ENCODE measurements at places on chromosomes 16 and 17.

GRCh38 chr16:6281994-6282393 is 1050.7 kb upstream of the RBFOX1 start:
- DNase-seq, result no peak

- DNase-seq, result no peak
These were observed 3.4 kb downstream of the CAMKK1 start for GRCh38 chr17:3889325-3890012.

GRCh38 chr16:35184356-35184870 is 1725.0 kb downstream of the TP53TG3F start:
- DNase-seq, result no peak

DNA sequence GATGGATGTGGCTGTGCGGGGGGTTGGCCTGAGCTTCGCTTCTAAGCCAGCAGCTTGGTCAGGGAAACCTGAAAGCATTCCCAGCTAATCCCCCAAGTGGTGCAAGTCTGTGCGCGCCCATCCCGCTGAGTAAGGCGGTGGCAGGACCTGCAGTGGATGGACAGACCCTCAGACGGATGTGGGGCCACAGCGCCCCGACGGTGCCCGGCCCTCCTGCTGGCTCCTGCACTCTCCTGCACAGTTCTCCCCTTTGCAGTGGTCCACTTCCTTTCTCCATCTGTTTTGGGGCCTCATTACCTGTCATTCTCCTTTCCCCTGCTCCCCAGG is 2.3 kb downstream of the ATP2A1 start:
- DNase-seq, result no peak

DNA sequence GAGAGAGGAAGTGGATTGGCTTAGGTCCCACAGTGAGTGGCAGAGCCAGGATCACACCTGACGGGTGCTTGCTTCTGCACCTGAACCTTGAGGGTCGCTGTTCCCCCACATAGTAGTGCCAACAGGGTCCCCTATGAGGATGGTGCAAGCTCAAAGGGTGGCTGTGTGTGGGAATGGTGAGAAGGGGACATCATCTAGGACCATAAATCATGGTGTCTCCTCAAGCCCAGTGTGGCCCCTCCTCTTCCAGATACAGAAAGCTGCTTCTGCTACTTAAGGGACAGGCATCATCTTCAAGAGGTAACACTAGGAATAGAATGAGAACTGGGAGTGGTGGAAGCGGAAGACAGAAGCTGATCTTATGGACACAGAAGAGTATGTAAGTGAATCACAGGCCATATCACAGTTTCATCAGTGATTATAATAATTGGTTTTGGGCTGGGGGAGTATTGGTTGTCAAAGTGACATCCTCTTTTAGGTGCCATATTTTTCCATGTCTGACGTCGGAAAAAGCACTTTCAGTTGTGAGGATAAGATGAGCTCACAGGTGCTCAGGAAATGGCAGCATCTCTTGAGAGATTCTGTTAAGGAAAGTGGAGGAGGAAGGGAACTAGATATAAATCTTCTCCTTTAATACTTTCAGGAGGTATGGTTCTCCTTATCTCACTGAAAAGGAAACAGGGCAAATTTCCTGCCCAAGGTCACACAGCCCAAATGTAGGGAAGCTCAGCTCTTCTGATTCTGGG is 83.2 kb upstream of the HNF1B start:
- DNase-seq, result no peak

DNA sequence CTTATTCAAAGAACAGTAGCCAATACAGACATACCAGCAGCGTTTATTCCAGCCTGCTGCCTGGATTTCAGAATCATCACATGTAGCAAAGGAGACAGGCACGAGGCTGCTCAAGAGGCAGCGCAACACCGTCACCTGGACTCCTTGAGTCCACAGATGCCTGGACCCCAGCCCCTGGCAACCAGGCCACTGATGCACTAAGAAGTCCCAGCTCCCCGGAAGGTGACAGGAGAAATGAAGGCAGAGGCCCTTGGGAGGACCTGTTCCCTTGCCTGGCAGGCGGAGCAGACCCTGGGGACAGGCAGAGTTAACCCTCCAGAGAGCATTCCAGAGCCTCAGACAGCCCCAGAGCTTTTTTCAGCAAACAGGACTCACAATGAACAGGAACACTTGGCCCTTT is 16.5 kb downstream of the SMIM5 start:
- DNase-seq, result no peak

DNA sequence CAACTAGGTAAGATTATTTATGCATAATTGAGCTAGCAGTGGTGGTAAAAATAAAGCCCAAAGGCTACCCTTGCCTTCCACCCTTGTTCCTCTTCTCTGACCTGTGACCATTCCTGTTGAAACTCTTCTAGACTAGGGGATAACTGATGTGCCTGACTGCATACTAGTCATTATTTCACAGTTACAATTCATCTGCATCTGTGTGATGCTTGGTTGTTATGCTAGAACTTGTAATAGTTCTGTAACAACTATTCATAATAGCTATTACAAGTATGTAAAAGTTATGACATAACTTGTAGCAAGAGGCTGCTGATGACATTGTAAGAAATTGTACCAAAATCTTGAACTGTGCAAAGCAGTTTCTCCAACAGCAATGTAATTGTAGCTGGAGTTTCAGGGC is 2.4 kb upstream of the VAC14 start:
- no peak for DNase-seq

GRCh38 chr17:29090750-29091605 is 48.0 kb downstream of the PIPOX start:
- no peak for DNase-seq

- peak; percentile 15 for DNase-seq
These were observed 597.9 kb downstream of the KCNJ2 start for GRCh38 chr17:70767102-70767701.

- no peak for DNase-seq
These were observed 220.1 kb upstream of the GSE1 start for GRCh38 chr16:85392756-85393673.

GRCh38 chr17:72498364-72499210 is 377.8 kb downstream of the SOX9 start:
- DNase-seq, result no peak

- DNase-seq, result peak; percentile 70
These were observed 10.7 kb upstream of the ZNF19 start for GRCh38 chr16:71499775-71500364.

DNA sequence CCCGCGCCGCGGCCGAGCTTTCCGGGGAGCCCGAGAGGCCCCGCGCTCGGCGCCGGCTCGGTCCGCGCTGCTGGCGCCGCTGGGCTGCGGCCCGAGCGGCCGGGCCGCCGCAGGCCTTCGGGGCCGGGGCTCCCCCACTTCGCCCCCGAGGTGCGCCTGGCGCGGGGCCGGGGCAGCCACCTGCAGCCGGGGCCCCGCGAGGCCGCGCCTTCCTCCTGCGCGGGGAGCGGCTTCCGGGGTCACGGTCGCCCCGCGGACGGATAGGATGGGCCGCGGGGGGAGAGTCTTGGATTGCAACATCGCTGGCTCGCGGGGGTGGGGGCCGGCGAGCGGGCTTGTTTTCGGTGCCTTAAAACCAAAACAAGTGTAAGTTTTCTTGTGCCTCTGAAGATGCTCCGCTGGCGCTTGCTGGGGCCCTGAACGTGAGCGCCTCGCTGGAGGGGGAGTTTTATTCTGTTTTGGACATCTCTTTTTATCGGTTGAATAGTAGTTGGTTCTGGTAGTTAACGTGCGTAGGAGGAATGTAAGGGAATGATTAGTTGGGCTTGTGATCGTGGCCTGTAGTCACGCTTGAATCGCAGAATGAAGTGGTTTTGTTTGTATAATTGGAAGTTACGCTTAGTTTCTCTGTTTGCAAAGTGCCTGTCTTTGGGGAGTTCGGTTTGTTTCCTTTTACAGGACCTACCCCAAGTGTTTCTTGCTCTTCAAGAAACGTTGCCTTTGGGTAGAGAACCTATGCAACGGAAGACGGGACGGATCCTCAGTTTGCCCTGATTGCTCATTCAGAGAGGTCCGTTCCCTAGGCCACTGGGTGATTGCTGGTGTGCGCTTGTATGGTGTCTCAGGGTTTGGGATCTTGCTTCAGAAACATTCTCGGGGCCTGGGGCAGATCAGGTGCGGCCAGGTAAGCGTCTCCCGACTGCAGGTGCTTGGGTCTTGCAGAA is 724 bp downstream of the UBE2I start:
- DNase-seq, result no peak

GRCh38 chr17:58010067-58010799 is 3.2 kb upstream of the SRSF1 start:
- no peak for DNase-seq

- peak; percentile 66 for DNase-seq
These were observed 419 bp downstream of the RAB37 start for GRCh38 chr17:74737299-74738050.

- no peak for DNase-seq
These were observed 28.1 kb downstream of the GRIN2C start for GRCh38 chr17:74831444-74832146.

DNA sequence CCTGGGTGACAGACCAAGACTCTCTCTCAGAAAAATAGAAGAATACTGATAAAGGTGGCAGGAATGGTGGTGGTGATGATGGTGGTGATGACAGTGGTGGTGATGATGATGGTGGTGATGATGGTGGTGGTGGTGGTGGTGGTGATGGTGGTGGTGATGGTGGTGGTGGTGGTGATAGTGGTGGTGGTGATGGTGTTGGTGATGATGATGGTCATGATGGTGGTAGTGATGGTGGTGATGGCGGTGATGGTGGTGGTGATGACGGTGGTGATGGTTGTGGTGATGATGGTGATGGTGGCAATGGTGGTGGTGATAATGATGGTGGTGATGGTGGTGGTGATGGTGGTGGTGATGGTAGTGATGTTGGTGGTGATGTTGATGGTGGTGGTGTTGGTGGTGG is 18.0 kb upstream of the CIITA start:
- no peak for DNase-seq

DNA sequence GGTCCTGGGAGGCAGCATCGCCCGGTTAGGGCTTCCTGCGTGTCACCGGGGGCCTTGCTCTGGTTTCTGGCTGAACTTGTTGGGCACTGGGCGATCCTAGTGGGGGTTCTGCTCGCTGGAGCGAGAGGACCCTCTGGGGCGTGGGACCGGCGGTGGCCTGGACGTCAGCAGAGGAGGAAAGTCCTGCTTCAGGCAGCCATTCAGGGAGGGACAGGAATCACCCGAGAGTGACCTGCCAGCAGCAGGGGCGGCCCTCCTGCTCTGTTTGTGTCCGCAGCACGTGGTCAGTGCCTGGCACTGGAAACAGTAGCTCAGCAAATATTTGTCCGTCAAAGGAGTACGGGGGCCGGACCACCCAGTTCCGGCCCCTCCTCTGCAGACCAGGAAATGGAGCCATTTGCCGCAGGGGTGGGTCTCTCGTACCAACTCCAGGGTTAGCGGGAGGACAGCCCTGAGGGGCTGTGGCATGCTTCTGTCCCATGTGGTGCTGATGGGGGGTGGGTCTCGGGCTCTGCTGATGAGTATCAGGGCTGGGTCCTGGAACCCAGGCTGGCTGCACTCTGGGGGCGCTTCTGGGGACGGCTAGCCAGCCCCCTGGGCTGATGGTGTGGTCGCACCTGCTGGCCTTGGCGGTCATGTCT is 48.3 kb downstream of the BAIAP2 start:
- DNase-seq, result no peak

DNA sequence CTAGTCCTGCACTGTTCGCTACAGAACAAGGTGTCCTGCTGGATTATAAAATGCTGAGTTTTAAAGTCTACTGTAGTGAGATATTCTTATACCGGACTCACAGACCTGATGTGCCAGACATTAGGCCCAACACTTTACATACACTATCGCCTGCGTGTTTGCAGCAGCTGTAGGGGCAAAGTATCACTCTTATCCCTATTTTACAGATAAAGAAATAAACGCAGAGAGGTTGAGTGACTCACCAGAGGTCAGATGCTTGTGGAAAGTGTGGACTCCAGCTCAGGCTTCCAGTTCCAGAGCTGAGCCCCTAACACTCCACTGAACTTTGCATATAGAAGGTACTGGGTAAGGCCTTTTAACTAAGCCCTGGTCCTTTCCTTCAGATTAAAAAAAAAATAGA is 47.4 kb downstream of the PLXDC1 start:
- no peak for DNase-seq

Measured in GM10248 (cell line).